Left kidney (tissue), 8 donors: ENCODE measurements at places on chromosomes 2 and 18.

DNA sequence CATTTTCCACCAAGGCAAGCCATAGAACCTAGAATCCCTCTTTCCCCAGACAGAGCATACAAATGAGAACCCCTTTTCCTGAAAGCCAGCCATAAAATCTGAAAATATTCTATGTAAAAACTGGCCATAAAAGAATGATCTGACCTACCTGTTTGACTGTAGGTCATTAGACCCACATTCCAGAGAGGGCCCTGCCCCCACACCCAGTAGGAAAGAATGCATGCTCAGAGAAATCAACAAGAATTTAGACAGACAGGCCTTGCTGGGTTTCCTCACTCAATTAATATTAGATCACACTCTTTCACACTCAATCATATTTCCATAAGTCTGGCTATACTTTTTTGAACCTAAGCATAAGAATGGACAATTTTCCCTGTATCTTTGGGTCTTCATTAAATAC is 929.5 kb downstream of the ERBB4 start:
- no peak for DNase-seq

- DNase-seq = no peak
These were observed 5.2 kb downstream of the XRCC5 start for GRCh38 chr2:216114382-216114713.

DNA sequence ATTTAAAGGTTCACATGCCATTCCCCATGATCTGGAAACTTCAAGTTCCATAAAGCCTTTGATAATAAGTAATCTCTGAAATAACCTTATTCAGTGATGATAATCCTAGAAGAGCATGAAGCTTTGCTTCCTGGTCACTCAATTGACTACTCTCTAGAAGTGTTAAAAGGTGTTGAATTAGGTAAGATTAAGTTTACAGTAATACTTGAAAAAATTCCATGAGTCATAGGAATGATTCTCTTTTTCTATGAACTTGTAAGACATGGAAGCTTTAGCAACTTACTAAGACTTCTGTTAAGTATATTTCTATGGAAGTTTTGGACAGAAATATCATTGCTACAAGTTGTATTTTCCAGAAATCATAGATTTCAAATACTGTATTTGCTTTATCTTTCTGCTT is 100.6 kb downstream of the MYO1B start:
- no peak for DNase-seq

DNA sequence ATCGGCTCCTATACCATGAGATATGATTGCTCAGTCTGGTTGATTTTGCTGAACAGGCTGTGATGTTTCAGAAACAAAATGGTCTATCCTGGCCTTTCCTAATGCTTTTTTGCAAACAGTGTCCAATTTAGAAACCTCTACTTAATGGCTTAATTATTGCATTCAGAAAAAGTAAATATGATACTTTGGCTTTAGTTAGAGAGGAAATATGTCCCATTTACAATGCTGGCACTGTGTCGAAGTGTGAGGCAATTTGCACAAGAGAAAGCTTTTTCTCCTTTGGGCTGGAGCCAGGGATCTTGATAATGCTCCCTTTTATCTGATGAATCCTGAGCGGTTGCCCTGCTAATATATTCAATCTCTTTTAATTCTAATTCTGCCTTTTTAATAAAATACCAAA is 418.9 kb downstream of the EPHA4 start:
- no peak for DNase-seq

DNA sequence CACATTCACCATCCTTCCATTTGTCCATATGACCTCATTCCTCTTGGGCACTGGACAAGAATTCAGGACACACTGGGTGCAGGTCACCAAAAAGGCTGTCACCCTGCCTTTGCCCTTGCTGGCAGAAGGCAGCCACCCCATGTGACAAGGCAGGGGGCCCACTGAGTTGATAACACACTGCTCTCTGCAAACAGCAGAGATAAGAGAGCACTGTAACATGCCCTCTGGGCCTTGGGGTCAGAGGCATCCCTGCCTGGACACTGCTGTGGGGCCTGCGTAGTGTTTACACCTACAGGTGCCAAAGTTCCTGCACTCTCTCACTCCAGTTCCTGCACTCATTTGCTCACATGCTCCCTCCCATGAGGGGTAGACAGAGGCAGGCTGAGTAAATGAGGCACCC is 344.7 kb upstream of the TCF4 start:
- DNase-seq = no peak

- DNase-seq = no peak
These were observed 32.1 kb upstream of the SP3 start for GRCh38 chr2:173997269-173997668.

DNA sequence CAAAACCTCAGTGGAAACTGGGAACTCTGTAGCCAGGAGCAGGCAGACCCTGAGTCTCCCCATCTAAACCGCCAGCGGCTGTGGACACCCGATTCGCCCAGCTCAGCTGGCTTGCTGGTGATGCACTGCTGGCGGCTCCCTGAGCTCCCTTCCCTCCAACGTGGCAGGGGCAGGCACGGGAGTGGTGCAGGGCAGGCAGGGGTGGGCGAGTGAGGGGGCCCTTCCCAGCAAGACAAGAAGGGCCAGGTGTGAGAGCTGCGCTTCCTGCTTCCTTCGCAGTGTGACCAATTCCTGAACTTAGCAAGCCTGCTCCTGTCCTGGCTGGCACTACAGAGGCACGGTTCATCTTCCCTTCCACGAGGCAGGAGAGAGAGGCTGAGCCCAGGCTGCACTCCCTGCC is 12.3 kb upstream of the SEMA4C start:
- no peak for DNase-seq

- no peak for DNase-seq
These were observed 25.3 kb upstream of the RFX8 start for GRCh38 chr2:101500180-101500579.

DNA sequence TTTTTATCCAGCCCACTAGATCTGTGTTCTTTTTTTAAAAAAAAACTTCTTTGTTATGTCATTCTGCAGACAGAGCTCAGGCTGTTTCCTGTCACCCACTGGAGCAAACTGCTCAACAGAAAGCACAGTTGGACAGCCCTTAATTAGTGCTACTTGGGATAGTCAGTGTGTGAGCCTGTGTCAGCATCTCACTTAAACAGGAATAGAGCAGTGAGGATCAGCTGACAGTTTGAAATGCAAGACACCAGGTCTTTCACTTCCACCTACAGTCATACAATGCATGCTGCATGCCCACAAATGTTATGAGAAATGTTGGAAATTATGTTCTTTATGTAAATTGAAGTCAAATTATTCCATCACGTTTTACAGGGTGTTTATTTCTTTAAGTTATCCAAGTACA is 174.9 kb downstream of the NR4A2 start:
- DNase-seq = no peak

DNA sequence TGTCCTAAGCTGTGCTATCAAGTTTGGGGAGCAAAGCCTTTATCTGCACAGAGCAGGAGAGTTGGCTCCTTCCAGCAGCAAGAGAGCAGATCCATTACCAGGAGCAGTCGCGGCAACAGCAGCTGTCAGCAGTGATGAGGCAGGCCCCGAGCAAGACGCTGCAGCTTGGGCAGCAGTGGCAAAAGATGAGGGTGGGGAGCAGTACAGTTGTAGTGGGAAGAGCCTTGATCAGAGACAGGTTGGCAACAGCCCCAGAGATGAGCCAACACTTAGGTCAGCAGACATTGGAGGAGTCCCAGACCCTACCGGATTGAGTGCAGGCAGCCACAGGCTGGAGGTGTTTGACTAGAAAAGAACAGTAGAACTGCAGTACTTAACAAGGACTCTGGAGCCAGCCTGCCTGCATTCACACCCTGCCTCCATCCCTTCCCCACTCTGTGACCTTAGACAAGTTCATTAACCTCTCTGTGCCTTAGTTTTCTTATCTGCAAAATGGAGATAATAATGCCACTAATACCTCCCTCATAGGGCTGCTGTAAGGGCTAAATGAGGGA is 117.1 kb upstream of the SERTAD2 start:
- no peak for DNase-seq

GRCh38 chr2:24658531-24659202 is 134.5 kb downstream of the PTRHD1 start:
- DNase-seq = no peak

DNA sequence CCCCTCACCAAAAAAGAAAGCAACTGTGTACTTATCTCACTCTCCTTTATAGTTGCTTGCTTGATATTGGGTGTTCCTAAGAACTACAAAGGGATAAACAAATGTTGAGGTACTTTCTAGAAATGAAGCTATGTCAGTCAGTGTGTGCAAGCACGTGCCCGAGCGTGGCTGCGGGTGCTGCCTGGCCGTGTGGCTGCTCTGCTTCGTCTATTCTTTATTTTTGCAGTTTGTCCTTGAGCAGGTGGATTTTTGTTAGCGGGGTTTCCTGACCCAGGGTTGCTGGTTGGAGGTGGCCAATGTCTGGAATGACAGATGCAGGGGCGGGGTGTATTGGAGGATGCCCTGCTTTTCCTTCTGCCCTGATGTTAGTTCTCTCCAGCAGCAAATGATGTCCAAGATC is 62.6 kb downstream of the ACOXL start:
- no peak for DNase-seq

DNA sequence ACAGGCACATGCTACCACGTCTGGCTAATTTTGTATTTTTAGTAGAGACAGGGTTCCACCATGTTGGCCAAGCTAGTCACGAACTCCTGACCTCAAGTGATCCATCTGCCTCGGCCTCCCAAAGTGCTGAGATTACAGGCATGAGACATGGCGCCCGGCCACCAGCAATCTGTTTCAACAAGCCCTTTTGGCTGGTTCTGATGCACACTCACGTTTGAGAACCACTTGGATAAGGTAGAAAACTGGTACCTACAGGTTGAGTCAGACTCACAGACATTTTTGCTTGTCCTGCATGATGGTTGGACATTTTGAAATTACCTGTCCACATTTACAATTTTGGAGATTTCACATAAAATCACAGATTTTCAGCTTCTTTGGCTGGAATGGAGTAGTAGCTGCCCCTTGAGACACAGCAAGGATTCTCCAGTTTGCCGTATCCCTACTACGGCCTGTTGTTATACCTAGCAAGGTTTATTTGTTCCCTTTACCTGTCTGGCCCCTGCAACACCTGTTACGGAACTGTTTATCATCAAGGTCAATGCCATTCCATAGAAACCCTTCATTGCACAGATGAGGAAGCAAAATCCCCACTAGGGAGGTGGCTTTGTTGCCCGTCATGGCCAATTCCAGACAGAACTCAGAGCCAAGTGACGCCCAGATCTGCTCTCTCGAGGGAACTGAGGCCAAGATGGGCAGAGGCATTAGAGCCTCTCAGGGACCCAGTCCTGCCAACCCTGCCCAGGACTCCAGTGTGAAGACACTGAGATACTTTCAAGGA is 31.4 kb upstream of the IGFBP2 start:
- no peak for DNase-seq

GRCh38 chr18:9139400-9140039 is 2.9 kb downstream of the ANKRD12 start:
- DNase-seq = no peak

GRCh38 chr2:140013545-140014203 is 1233.5 kb upstream of the NXPH2 start:
- no peak for DNase-seq

DNA sequence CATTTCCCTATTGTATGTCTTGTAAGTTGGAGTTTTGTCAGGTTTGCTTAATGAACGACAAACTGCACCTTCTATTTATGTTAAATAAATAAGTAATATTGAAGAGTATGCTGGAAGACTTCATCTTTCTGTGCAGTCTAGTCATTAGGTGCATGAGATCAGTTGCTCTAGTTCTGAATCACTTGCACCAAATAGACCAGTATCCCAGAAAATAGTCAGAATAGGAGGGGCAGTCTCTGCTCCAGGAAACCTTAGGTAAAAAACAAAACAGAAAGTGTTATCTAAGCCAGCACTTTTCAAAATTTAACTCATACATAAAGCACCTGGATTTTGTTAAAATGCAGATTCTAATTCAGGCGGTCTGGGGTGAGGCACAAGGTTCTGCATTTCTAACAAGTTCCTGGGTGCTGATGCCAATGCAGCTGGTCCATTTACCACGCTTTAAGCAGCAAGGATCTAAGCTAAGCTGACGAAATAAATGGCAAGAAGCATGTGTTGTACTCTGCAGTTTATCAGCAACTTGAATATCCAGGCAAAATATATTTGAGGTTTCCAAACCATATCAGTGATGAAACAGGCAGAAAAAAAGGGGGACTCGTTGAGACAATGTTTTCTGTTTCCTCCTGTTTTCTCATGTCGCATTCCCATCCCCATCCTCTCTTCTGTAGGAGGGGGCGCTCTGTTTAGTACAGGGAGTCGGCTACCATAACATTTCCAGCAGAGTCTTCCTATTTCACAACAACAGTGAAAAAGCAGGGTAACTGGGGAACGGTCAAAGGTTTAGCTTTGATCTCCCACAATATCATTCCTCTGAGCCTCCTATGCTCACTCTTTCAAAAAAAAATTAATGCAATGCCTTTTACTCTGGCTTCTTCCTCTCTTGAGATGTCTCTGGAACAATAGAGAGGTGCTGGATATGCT is 106.4 kb downstream of the MBD2 start:
- no peak for DNase-seq

GRCh38 chr2:18123211-18123570 is 244.7 kb downstream of the KCNS3 start:
- no peak for DNase-seq

DNA sequence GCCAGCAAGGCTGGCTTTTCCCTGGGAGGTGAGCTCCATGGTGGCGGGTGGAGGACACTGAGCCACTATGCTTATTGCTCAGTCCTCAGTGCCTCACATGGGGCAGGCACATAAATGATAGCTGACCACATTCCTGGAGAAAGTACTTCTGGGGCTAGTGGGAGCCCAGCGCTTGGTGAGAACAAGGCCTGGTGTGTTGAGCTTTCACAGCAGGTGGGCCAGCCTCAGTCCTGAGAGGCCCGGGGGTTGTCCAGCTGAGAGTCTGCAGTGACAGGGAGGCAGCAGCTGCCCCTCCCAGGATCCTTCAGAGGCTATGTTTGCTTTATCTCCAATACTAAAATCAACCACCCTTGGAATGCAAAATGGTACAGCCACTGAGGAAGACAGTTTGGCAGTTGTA is 217.7 kb downstream of the ZBTB7C start:
- DNase-seq = no peak

DNA sequence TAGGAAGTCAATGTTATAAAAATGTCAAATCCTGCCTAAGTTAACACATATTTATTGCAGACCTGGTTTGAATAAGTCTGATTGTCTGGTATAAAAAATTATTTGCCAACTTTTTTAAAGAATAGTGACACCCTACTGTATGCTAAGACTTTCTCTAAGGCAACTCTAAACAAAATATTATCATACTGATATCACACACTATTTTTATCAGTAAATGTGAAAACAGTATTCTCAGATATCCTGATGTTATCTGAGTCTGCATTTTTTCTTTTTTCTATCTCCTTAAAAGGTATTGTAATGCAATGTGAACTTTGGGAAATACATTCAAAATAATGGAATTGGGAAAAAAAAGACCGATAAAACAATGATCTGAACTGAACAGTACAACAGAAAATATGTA is 127.1 kb downstream of the DOCK10 start:
- DNase-seq = no peak
